Esophagus squamous epithelium (tissue), 5 donors: ENCODE measurements at places on chromosomes 5 and 9. TPM values are rescaled to one million over a fixed set of nuclear protein-coding genes. Genes with fewer than 3 reads are reported as not detected.

DNA sequence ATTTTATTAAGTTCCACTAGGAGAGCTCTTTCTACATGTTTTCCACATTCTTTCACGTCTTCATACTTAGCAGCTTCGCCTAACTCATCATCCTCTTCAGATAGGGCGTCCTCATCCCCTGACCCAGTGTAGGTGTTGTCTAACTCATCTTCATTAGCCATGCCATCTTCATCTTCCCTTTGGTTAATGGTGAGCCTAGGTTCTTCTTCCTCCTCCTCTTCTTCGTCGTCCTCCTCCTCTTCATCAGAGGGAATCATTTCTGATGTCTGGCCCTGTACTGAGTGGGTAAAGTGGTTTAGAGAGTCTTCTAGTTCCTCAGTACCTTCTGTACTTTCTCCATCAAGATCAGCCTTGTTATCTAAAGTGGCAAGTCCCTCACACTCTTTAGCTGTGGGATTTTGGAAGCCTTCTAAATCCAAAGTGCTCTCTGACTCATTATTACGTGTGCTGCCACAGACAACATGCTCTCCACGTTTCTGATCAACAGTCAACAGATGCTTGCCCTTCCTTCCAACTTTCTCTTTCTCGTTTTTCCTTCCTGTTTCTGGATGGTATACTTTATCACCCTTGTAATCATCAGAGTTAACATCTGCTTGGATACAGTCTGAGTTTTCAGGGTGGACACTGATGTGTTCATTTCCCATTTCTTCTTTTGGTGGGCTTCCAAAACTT lies 31.1 kb downstream of the TUT7 start:
- no peak for DNase-seq

- DNase-seq: no peak
Observed at GRCh38 chr5:173232499-173233346, 2.3 kb downstream of the NKX2-5 start.

DNA sequence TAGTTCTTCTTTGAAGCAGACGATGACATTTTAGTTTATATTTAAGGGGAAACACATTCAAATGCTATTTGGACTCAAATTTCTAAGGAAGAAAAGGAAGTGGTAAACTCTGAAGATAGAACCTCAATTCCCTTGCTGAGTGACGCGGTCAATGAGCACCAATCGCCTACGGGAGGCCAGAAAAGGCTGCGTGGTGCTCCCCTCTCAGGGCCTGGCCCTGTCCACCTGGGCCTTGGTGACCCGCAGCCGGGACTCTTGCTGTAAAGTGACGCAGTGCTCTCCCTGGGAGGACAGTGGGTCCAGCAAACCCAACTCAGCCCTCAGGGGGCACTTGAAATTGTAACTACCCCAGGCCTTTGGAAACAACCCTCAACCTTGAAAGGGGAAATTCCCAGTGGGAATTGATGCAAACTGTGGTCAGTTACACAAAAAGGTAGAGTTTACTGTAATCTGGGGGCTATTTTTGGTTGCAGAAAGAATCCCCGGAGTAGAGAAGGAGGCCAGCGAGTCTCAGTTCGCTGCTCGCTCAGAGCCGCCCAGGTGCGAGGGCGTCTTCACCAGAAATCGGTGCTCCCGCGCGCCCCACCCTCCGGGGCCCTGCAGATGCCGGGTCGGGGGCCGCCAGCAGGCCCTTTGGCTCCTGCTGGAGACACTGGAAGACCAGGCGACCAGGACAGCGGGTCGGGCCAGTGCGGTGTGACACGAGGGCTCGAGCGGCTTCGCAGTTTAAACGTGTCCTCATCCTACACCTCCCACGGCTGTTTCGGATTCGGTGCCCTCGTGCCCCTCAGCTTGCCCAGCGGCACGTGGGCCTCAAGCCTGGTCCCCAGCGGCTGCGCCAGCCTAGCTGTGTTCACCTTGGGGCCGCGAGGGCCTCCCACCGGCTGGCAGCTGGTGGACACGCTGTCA lies 1.4 kb upstream of the ANKRD33B start:
- no peak for DNase-seq

GRCh38 chr9:99819123-99819855 lies 2.4 kb upstream of the NR4A3 start:
- peak; percentile 57 for DNase-seq

DNA sequence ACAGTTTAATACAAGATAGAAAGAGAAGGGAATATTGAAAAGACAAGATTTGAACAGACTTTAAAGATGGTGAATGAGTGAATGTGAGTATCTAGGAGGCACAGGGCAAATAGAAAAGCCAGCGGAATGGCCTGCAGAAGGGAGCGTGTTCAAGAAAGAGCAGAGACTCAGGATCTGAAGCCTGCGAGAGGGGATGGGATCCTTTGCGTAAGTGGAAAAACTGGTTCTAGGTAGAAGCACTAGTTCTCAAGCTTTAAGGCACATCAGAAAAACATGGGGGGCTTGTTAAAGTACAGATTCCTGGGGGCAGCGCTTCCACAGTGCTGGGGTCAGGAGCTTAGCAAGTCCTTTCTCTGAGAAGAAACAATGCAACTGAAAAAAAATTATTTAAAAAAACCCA lies 94.8 kb upstream of the NFIL3 start:
- DNase-seq: no peak

The ANKRD34B gene
- not detected for total RNA-seq
